ENCODE measurements at places on chromosomes 7 and 10.

DNA sequence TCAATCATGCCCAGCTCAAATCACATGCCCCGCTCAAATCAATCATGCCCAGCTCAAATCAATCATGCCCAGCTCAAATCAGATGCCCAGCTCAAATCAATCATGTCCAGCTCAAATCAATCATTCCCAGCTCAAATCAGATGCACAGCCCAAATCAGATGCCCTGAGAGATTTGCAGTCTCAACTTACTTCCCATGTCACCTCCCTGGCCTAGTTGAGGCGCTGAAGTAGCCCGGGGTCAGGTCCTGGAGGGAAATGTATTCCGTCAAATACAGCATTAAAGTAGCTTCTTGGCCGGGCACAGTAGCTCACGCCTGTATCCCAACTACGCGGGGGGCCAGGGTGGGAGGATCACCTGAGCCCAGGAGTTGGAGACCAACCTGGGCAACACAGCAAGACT is 15.7 kb upstream of the PRKAR1B start:
- DNase-seq: no peak

- no peak for DNase-seq
These were observed 98.1 kb downstream of the PTPN20 start for GRCh38 chr10:47009215-47009838.

DNA sequence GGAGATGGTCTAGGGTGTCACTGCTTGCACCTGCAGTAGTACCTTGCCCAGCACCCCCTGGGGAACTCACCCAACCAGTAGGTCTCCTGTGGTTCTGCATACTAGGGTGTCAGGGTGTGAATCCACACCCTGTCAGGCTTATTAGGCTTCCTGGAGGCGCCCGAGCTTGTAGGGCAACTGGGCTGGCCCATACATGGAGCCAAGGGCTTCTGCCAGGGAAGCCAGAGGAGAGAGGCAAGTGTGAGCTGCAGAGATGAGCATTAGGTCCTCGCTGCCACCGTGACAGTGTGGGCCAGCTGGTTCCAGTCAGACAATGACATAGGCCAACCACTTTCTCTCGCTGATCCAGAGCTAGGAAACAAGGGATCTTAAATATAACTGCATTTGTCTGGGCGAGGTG is 11.2 kb downstream of the MXI1 start:
- DNase-seq: no peak

GRCh38 chr7:94375691-94376090 is 19.0 kb upstream of the COL1A2 start:
- DNase-seq: peak; percentile 56

- no peak for DNase-seq
These were observed 15.2 kb upstream of the TPST1 start for GRCh38 chr7:66189695-66190503.

- DNase-seq: no peak
These were observed 36.9 kb upstream of the CDHR3 start for GRCh38 chr7:105926131-105926530.

GRCh38 chr10:61406242-61406641 is 46.9 kb downstream of the TMEM26 start:
- DNase-seq: no peak

GRCh38 chr7:126529833-126530232 is 722.9 kb downstream of the GRM8 start:
- DNase-seq: no peak

Measured in ELF-1 (cell line).